Fibroblast of skin of back (primary cell): ENCODE measurements at places on chromosomes 16 and 17.

- no peak for DNase-seq
Observed at GRCh38 chr17:50091918-50092285, 3.2 kb upstream of the PDK2 start.

GRCh38 chr17:17075125-17075781, 33.0 kb downstream of the MPRIP start:
- DNase-seq: no peak

- DNase-seq: peak; percentile 1
Observed at GRCh38 chr16:60907645-60908044, 1128.6 kb downstream of the CDH8 start.

GRCh38 chr17:51706093-51706492, 445.7 kb downstream of the UTP18 start:
- no peak for DNase-seq

GRCh38 chr17:76246080-76247066, 6.1 kb upstream of the RNF157 start:
- no peak for DNase-seq

DNA sequence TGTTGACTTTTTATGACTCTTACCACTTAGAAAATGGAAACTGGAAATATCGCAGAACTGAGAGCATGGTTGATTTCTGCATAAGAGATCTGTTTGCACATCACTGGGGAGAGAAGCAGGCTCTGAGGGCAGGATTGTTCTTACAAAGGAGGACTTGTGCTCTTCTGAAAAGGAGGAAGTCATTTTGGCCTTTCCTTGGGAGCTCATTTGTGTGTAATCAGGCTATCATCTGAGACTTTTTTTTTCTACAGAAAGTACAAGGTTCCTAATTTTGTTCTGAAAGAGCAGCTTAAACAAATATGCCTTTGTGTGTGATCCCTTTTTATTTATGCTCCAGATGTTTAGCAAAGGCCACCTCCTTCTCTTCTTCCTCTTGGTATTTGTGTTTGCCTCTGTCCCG, 145.7 kb upstream of the CACNG5 start:
- DNase-seq: no peak

DNA sequence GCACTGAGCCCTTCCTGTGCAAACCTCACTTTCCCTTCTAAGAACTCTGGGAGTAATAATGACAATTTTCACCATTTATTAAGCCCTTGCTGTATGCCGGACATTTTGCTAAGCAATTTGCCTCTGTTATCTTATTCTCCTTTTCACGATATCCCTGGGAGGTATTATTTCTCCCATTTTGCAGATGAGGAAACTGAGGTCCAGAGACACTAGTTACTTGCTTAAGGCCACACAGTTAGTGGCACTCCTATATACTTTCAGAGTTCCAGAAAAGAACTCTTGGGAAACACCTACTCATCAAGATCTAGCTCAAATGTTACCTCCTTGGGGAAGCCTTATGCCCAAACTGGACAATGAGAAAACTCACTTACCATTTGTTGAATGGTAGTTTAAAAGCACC, 4.8 kb upstream of the USP10 start:
- DNase-seq: no peak
